Activated CD4-positive, alpha-beta T cell treated with anti-CD3 and anti-CD28 coated beads, Interleukin-2, amount 10 ng/mL, durations not matched to agents 7 days and 5 days (primary cell): ENCODE measurements at places on chromosomes 11 and 22. TPM values are rescaled to one million over a fixed set of nuclear protein-coding genes. Genes with fewer than 3 reads are reported as not detected.

Gene CABP2
- not detected for total RNA-seq

Gene C11orf87
- total RNA-seq: not detected

Gene OR51G2
- not detected for total RNA-seq

Gene HBD
- total RNA-seq: not detected

Gene TEX54
- total RNA-seq: 0.48 TPM

Gene POU2AF2
- not detected for total RNA-seq

Gene MFNG
- 218 TPM for total RNA-seq

Gene DDI1
- total RNA-seq: not detected

Gene OR9G4
- not detected for total RNA-seq

Gene PRG2
- 0.17 TPM for total RNA-seq

Gene GRM5
- total RNA-seq: not detected

Gene OR56A5
- not detected for total RNA-seq

Gene KMT5B
- 28.1 TPM for total RNA-seq

Gene CHRM1
- not detected for total RNA-seq

Gene LDLRAD3
- not detected for total RNA-seq

Gene DERL3
- 9.9 TPM for total RNA-seq

Gene ANO5
- 0.12 TPM for total RNA-seq

DNA sequence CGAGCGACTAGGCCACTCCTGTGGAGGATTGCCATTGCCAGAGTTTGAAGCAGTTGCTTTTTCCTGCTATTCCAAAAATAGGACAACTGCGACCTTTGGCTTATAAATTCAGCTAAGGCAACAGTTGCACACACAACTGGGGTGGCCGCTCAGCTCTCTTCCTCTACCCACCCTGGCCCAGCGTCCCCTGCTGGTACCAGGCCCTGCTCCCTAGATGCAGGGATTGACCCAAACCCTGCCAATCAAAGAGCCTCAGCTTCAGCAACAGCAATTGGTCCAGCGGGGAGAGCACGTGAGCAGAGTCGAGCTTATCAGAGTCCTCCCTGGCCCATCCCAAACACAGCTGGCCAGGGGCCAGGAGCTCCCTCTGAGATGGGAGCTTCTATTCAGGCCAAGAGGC lies 22.0 kb upstream of the CABP2 start:
- H3K4me1 ChIP-seq: no peaks in the 10 kb centered on the region
- H3K36me3 ChIP-seq: no peaks in the 10 kb centered on the region
- no peak for DNase-seq
- H3K4me3 ChIP-seq: no peak overlapping the region

DNA sequence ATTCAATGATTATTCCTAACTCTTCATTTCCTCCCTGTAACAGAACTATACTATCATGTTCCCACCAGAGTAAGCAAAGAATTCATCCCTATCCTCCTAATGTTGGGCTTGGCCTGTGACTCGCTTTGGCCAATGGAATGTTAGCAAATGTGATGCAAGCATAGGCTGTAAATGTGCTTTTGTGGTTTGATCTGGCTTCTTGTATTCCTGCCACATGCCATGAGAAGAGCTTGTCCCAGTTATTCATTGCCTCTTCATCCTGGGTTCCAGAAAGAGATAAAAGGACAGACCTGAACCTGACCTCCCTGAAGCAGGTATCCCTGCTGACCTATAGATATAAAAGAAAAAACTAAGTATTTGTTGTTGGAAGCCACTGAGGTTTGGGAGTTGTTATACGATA lies 51.0 kb downstream of the SYTL2 start:
- H3K4me3 ChIP-seq: no peak overlapping the region
- no peak for DNase-seq
- peaks cover 60% of the 10 kb centered on the region for H3K4me1 ChIP-seq
- H3K27ac ChIP-seq: no peak overlapping the region

- H3K4me3 ChIP-seq: no peak overlapping the region
- no peaks in the 10 kb centered on the region for H3K27me3 ChIP-seq
- H3K27ac ChIP-seq: peak overlapping the region; percentile 36
Measured at GRCh38 chr22:44735518-44736428, 16.6 kb upstream of the ARHGAP8 start.

GRCh38 chr11:123742031-123742723 lies 717 bp upstream of the ZNF202 start:
- peaks cover 36% of the 10 kb centered on the region for H3K4me1 ChIP-seq
- H3K27ac ChIP-seq: peak overlapping the region; percentile 94
- no peak for DNase-seq
- peaks cover 17% of the 10 kb centered on the region for H3K36me3 ChIP-seq

DNA sequence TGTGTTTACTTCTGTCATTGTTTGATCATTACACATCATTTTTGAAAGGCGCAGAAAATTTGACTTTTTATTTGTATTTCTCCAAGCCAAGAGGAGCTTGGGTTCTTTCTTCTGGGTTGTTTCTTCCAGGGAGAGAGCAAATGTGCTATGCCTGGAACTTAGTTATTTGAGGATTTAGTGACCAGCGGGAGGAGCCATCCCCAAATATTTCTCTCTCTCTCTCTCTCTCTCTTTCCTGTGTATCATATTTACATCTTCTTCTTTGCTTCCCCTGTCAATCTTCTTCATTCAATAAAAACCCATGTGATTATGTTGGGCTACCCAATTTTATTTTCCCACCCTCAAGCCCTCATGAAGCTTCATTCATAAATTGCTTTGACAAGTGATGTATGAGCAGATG lies 534.5 kb downstream of the LRRC4C start:
- no peaks in the 10 kb centered on the region for H3K4me1 ChIP-seq
- no peaks in the 10 kb centered on the region for H3K27me3 ChIP-seq
- DNase-seq: no peak

DNA sequence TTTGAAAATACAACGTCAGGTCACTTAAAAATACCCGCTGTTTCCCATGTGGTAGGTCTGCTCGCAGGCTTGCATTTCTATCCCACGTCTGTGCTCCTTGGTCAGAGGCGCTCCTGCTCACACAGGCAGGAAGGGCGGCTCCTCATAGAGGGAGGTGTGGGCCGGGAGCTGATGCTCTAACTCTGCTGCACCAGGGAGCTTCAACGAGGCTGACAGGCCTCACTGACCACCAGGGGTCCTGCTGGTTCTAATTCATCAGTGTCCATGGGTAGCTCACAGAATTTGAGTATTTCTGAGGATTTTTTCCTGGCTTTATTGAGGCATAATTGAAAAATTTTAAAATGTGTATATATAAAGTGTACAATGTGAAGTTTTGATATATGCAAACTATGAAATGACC lies 68.5 kb downstream of the PIWIL3 start:
- H3K4me3 ChIP-seq: no peak overlapping the region
- H3K4me1 ChIP-seq: no peaks in the 10 kb centered on the region
- no peak overlapping the region for H3K27ac ChIP-seq
- DNase-seq: no peak

DNA sequence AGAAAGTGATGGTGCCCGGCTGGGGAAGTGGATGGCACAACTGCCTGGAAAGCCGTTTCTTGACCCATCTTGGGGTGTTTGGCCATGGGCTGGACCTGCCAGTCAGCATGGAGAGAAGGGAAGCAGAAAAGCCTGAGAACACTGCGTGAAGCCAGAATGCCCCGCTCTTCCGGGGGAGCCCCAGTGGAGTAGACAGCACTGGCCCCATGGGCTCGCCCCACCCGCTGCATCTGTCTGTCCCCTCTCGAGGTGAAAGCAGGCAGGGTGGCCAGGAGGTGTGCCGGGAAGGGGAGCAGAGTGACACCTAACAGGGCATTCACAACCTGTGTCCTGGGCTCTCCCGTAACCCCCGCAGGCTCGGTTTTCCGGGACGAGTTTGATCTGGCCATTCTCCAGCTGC lies 57.1 kb upstream of the TBCEL start:
- peaks cover 4% of the 10 kb centered on the region for H3K27me3 ChIP-seq
- no peaks in the 10 kb centered on the region for H3K36me3 ChIP-seq
- H3K4me1 ChIP-seq: no peaks in the 10 kb centered on the region
- H3K27ac ChIP-seq: no peak overlapping the region
- H3K4me3 ChIP-seq: no peak overlapping the region

- DNase-seq: no peak
- H3K27me3 ChIP-seq: no peaks in the 10 kb centered on the region
Measured at GRCh38 chr22:18909556-18909955, 3.4 kb downstream of the DGCR6 start.

DNA sequence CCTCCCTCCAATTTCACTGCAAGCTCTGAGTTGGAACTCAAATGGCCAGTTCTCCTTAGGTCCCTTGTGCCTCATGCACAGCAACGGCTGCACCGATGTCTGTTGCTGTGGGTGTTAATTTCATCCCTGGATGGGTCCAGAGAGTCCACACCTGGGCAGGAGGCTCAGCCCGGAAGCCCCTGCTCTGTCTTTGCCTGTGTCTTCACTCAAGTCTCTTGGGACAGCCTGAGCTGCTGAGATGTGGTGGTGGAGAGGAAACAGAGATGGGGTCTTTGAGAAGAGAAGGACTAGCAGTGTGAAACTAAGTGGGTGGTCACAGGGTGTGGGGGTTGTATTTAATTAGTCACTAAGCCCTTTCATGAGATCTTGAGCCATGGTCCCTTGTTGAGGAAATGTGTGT lies 109.3 kb downstream of the NECTIN1 start:
- no peaks in the 10 kb centered on the region for H3K36me3 ChIP-seq
- no peak for DNase-seq
- peaks cover 5% of the 10 kb centered on the region for H3K27me3 ChIP-seq
- no peak overlapping the region for H3K4me3 ChIP-seq
- H3K4me1 ChIP-seq: peaks cover 2% of the 10 kb centered on the region

- no peaks in the 10 kb centered on the region for H3K27me3 ChIP-seq
- peaks cover 17% of the 10 kb centered on the region for H3K4me1 ChIP-seq
- no peak overlapping the region for H3K27ac ChIP-seq
- H3K4me3 ChIP-seq: no peak overlapping the region
- no peak for DNase-seq
Measured at GRCh38 chr22:17705546-17705945, 67.0 kb downstream of the BCL2L13 start.

GRCh38 chr11:41377709-41378394 lies 81.6 kb downstream of the LRRC4C start:
- no peak for DNase-seq
- no peaks in the 10 kb centered on the region for H3K36me3 ChIP-seq
- H3K27me3 ChIP-seq: no peaks in the 10 kb centered on the region
- H3K4me1 ChIP-seq: no peaks in the 10 kb centered on the region
- H3K27ac ChIP-seq: no peak overlapping the region
- no peak overlapping the region for H3K4me3 ChIP-seq

- H3K27ac ChIP-seq: no peak overlapping the region
- DNase-seq: peak; percentile 50
- H3K4me3 ChIP-seq: no peak overlapping the region
Measured at GRCh38 chr11:78420255-78420764, 2.7 kb upstream of the GAB2 start.

- H3K4me1 ChIP-seq: peaks cover 6% of the 10 kb centered on the region
- no peak overlapping the region for H3K4me3 ChIP-seq
- no peaks in the 10 kb centered on the region for H3K36me3 ChIP-seq
Measured at GRCh38 chr11:101920992-101921391, 4.7 kb upstream of the ANGPTL5 start.

DNA sequence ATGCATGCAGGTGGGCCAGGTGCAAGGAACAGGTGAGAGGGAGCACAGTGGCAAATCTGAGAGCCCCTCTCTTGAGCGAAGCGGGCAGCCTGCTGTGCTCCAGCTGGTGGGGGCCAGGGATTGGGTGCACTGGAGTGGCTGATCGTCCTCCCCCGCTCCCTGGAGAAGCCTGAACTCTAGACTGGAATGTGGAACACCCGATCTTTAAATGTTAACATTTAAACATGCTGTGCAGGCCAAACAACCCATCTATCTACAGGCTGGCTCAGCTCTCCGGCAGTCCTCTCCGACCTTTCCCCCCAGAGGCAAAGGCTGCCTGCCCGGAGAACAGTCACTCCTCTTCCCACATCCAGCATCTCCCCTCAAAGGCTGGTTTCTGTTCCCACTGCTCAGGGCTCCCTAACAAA lies 5.1 kb downstream of the MRGPRF start:
- H3K4me3 ChIP-seq: no peak overlapping the region
- peaks cover 5% of the 10 kb centered on the region for H3K4me1 ChIP-seq
- H3K27ac ChIP-seq: no peak overlapping the region

DNA sequence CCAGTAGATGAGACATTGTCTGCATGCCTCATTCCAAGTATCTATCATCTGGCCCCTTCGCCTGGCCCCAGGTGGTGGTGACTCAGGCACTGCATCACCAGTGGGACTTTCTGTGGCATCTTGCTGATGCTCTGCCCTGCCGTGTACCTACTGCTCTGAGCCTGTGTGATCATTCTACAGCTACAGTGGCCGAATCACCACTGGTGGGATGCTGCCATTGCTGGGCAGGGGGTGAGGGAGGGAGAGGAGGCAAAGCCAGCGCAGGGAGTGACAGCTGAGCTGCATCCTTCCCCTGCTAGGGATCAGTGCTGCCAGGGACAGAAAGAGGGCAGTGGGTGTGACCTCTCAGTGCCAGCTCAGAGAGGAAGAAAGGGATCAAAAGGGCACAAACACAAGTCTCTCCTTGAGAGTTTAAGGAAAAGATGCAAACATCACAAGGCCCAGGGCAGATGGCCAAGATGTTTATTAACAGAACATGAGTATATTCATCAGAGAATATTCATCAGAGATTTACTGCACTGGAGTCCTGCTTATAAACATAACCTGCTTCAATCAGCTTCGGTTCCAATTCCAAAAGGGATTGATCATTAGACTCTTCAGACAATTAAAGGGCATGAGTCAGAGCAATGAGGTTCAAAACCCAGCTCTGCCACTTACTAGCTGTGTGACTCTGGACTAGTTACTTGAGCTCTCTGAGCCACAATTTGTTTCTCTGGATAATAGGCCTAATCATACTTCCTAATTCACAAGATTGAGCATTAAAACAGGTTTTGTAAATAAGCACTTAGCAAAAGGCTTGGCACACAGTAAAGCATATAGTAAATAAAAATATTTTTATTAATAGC lies 109.8 kb downstream of the NAT10 start:
- peaks cover 8% of the 10 kb centered on the region for H3K27me3 ChIP-seq
- no peak overlapping the region for H3K4me3 ChIP-seq
- no peaks in the 10 kb centered on the region for H3K36me3 ChIP-seq
- H3K27ac ChIP-seq: no peak overlapping the region

DNA sequence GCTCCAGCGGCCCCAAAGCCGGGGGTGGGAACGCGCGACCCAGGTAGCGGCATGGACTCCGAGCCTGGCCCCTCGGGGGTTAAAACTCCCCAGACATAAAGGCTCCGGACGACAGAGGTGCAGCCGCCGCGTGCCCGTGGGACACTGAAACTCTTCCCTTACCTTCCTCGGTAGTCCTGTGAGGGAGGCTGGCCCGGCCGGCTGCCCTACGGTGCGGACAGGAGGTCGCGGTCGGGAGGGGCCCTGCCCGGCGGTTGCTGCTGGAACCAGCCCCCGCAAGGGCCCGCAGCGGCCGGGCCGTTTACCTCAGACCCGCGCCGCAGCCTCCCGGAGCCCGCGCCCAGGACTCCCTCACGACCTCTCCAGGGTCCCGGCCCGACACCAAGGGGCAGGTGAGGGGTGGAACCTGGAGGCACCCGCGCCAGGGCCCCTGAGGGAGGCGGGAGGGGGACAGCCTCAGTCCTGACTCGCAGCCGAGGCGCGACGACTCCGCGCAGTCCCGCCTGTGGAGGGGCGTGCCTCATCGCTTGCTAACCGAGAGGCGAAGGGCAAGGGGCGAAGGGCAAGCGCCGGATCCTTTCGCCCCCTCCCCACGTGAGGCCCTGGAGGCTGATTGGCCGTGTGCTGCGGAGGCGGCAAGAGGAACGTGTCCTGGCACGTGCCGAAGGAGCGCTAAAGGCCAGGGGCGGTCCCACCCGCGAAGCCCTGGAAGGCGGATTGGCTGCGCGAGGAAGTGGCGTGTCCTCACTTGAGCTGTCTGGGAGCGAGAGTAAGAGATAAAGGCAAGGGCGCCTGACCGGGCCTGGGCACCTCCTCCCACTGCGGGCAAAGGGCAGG lies at the start of gene UPB1:
TSS of gene UPB1 (plus strand) at position 805 of the 837 bp plus-strand sequence. CDS start 72 bp downstream, outside the sequence.
- DNase-seq: no peak
- H3K27me3 ChIP-seq: peaks cover 39% of the 10 kb centered on the region
- H3K4me1 ChIP-seq: peaks cover 16% of the 10 kb centered on the region

GRCh38 chr11:121838571-121838970 lies 277.4 kb downstream of the BLID start:
- no peaks in the 10 kb centered on the region for H3K4me1 ChIP-seq
- no peaks in the 10 kb centered on the region for H3K27me3 ChIP-seq
- no peak overlapping the region for H3K4me3 ChIP-seq
- no peak overlapping the region for H3K27ac ChIP-seq
- DNase-seq: no peak
